ENCODE measurements at places on chromosomes 7 and 10. TPM values are rescaled to one million over a fixed set of nuclear protein-coding genes. Genes with fewer than 3 reads are reported as not detected.

- DNase-seq, result no peak
Observed at GRCh38 chr10:92125144-92125543, 165.7 kb downstream of the CPEB3 start.

DNA sequence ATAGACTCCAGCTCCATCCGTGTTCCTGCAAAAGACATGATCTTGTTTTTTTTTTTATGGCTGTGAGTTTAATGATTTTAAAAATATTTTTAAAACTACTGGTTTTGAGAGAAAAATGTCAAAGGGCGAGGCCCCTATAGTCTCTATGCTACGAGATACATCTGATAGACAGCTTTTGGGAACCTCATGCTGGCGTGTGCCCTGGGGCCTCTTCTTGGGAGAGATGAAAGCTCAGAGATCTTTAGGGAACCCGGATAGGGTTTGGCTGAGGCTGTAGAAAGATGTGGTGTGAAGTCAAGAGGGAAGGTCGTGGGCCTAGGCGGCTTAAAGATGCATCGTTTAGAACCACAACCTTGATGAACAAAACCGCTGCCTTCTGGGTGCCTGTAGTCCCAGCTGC, 70.2 kb downstream of the PDIA4 start:
- no peak for DNase-seq

GRCh38 chr7:14626076-14626475, 276.5 kb downstream of the DGKB start:
- no peak for DNase-seq

GRCh38 chr7:15707570-15707969, 21.1 kb upstream of the MEOX2 start:
- no peak for DNase-seq

- DNase-seq, result no peak
Observed at GRCh38 chr7:28953633-28954032, 4.5 kb downstream of the TRIL start.

- peak; percentile 12 for DNase-seq
Observed at GRCh38 chr10:82358486-82359099, 483.6 kb downstream of the NRG3 start.

DNA sequence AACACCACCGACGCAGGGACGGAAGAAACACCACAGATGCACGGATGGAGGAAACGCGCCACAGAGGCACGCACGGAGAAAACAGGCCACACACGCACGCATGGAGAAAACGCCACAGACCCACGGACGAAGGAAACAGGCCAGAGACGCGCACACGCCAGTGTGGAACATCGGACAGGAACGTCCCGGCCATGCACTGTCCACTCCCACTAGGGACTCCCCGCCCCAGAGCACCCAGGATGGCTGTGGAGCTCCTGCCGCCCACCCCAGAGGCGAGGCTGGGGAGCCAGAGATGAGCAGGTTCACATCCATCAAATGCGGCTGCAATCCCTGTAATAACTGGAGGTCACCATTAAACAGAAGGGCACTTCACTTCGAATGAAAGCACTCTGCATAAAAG, 17.3 kb downstream of the DIP2C start:
- no peak for DNase-seq

DNA sequence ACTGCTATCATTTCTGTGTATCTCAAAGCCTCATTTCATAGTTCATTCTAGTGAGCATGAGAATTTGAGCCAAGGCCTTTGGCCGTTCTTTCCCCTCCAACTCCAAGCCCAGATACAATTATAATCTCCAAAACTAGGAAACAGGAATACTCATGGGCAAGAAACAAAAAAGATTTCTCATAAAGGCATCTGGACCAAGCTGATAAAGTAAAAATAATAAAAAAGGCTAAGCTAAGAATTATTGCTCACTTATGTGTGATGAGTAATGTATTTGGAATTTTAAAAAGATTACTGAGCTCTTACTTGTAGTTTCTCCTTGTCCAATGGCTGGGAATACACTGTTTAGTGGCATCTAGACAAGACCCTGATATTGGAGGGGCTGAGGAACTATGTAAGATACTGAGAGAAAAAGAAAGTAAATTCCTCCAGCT, 196.4 kb upstream of the POM121L12 start:
- no peak for DNase-seq

DNA sequence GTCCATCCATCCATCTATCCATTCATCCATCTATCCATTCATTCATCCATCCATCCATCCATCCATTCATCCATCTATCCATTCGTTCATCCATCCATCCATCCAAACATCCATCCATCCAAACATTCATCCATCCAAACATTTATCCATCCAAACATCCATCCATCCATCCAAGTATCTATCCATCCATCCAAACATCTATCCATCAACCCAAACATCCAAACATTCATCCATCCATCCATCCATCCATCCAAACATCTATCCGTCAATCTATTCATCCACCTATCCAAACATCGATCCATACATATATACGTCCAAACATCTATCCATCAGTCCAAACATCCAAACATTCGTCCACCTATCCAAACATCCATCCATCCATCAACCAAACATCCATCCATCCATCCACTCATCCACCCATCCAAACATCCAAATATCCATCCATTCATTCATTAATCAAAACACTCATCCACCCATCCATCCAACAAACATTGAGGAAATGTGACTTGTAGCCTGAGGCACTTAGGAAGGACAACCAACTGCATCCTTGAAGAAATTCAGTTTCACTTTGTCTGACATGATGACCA, 28.8 kb upstream of the MYH16 start:
- no peak for DNase-seq

DNA sequence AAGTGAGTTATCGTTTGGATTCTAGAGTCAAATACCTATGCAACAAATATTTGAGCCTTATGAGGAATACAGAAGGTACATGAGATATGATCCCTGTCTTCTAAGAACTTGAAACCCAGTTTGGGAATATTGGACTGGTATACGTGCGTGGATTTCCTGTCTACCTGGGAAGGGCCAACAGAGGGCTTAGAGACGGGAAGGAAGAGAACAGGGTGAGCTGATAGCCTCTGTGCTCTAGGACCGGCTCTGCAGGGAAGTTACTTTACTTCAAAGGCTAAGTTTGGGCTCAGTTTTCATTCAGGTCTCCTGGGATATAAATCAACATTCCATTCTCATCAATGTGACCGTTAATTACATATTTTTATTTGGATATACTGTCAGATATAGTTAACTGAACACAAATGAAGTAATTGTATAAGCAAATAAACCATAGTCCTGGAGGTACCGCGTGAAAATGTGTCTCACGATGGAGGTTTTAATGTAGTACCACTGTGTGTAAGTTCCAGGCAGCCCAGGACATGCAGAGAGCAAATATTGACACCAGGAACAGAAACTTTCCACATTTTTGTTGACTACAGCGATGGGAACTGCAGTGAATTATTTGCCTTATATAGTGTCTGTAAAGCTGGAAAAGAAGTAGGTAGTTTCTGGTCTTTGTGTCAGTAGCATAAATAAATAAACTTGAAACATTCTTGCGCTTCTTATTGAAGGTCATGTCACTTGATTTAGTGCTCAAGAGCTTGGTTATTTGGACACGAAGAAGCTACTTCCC, 8.6 kb downstream of the CHST12 start:
- DNase-seq, result no peak

DNA sequence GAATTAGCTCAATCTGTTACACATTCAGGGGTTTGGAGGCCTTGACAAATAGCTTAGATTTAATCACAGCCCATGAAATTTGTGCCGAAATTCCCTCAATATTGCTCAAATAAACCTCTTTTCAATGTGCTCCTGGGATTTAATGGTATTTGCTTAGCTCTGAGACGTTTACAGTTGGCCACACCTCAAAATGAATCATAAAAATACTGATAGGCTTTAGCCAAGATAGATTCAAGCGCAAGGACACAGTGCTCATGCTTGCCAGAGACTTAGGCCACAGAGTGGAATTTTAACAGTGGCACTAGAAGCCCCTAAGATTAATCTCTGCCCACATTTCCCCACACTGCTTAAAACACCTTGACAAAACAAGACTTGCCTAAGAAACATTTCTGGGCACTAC, 2.3 kb upstream of the SEMA3C start:
- no peak for DNase-seq

GRCh38 chr7:109479388-109479787, 909.7 kb downstream of the DNAJB9 start:
- DNase-seq, result peak; percentile 2

- no peak for DNase-seq
Observed at GRCh38 chr7:129958643-129959470, 6.1 kb upstream of the UBE2H start.

DNA sequence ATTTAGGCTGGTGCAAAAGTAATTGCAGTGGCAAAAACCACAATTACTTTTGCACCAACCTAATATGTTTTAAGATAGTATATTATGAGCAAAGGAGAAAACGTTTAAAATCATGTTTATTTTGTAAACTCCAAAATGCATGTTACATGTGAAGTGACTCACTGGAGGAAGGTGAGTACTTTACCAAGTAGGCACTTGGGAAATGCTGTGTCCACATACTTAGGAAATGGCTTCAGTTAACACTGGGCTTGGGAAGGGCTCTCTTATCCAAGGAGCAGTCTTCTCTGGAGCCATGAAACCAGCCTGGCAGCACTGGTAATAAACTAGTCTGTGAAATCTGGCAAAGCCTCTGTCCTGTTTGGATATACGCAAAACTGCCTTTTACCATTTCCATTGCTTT, 4.4 kb downstream of the RPS24 start:
- DNase-seq, result no peak

DNA sequence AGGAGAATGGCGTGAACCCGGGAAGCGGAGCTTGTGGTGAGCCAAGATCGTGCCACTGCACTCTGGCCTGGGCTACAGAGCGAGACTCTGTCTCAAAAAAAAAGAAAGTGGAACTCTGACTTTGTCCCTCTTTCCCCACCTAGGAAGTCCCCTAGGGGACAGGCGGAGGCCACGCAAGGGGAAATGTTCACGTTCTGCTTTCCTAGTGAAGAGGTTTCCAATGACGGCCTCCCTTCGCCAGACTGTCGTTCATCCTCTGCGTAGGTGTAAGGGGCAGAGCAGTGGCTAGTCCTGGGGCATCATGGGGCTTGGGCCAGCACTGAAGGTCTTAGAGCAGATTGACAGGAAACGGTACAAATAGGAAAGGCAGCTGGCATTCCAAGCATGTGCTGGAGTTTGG, 30.6 kb downstream of the SUFU start:
- DNase-seq, result no peak

GRCh38 chr10:22222236-22223190, 4.7 kb upstream of the EBLN1 start:
- DNase-seq, result no peak

- DNase-seq, result no peak
Observed at GRCh38 chr7:128827971-128828711, 2.1 kb upstream of the FLNC start.

DNA sequence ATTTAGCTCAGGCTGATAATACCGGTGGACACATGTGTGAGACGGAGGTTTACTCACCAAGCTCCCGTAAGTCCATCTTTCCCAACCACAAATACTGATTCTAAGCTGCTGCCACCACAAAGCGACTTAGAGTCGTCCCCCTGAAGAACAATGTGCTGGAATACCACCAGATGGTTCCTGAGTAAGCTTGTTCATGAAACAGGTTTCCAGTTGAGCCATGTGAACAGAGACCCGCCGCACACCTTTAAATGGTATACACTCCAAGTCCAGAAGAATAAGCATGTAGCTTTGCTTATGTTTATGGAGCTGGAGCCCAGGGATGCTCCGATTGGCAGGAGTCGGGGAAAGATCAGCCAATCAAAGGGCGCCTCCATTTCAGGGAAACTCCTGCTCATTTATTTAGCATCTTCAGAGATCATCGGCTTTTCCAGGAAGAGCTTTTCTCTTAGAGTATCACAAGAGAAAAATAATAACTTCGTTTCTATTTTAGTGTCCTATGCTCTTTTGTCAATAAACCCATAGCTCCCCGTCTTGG, 261.6 kb upstream of the AOAH start:
- DNase-seq, result no peak

- no peak for DNase-seq
Observed at GRCh38 chr10:59648711-59649201, 60.9 kb downstream of the SLC16A9 start.

DNA sequence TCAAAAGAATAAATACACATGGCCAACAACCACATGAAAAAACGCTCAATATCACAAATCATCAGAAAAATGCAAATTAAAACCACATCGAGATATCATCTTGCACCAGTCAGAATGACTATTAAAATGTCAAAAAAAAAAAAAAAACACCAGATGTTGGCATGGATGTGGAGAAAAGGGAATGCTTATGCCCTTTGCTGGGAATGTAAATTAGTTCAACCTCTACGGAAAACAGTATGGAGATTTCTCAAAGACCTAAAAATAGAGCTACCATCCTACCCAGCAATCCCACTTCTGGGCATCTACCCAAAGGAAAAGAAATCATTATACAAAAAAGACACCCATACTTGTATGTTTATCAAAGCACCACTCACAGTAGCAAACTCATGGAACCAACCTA, 45.0 kb upstream of the DIP2C start:
- no peak for DNase-seq

DNA sequence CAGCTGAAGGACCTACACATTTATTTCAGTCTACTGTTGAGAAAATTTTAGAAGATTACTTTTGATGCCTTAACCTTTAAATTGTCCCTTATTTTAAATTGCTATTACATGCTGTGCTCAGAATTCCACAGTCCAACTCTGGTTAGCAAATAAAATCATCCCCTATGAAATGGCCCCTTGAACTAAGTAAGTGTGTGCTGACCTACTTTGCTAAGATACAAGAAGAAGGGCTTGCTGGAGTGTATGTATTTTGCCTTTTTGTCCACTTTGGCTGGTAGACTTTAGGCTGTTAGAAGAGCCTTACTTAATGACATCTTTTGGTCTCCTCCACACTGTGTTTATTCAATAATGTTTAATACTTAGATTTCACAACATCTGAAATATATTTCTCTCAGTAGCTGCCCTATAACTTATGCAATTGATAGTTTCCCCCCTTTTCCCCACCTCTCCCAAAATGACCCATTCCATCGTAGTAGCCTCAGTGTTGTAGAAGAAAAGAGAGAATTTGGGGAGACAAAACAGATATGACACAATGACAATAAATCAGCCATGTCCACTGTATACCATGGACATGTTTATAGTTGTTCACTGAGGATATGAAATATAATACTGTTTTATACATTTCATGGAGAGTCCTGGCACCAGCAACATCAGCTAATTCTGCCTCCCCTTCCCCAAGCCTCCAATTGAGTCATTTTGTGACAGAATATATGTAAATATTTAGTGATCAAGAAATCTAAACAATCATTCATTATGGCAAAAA, 107.8 kb upstream of the ASAH2 start:
- DNase-seq, result no peak

- DNase-seq, result no peak
Observed at GRCh38 chr7:22731766-22732165, 4.8 kb downstream of the IL6 start.

SPAM1 gene
- polyA plus RNA-seq, result not detected

NEUROD6 gene
- polyA plus RNA-seq, result not detected

ABCB1 gene
- polyA plus RNA-seq, result 29.1 TPM

TLX1 gene
- polyA plus RNA-seq, result not detected

MMP21 gene
- polyA plus RNA-seq, result not detected

All from kidney (tissue), 22 donors.